ENCODE measurements at places on chromosomes 12 and 14.

DNA sequence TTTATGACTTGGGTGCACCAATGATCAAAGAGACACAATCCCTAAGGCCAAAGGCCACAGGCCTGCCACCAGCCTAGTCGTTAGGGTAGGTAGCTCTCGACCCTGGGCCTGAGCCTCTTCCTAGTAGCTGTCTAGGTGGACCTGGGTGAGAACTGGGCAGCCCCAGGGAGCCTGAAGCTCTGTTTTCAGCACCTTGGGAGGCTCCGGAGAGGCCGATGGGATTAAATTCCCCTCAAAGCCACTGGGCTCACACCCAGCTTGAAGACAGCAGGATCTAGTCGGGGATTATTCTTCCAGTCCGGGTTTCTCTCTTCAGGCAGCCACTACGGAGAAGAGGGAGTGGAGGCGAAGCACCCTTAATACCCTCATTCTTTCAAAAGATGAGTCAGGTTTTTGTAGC lies 79.8 kb downstream of the TMEM260 start:
- peak; percentile 54 for DNase-seq

- DNase-seq: no peak
Observed at GRCh38 chr14:78278464-78279250, 108.5 kb downstream of the NRXN3 start.

DNA sequence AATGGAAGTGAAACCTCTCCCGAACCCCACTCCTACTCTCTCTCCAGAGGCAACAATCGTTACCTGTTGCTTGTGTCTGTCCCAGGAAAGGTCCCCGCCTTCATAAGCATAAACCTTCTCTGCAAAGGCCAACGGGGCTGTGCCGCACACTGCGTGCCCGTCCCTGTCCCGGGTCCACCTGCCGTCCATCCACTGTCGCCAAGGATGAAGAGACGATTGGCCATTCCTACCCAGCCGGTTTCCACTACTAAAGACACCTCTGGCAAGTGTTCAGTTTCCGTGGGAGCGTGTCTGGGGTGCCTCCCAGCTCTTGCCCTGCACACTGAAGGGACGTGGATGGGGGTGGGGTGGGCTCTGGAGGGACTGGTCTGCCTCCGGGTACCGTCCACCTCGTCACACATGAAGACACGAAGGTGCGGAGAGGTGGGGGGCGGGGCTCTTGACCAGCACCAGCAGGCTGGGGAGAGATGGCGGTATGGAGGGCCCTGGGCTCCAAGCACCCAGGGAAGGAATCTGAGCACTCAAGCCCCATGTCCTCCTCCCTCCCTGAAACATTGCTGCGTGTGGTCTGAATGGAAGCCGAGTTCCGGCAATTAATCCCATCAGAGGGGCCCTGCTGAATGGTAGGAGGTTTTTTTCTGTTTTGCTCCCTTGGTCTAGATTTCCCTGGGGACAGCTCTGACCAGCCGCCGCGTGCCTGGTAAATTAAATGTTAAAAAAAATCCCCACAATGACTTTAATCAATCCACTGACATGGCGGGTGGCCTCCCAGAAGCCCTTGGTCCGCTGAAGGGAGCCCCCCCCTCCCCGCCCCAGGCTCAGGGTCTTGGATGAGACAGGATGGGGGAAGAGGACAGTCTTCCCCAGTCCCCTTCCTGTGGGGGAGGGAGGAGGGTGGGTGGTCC lies 4.1 kb upstream of the KIF26A start:
- DNase-seq: no peak

DNA sequence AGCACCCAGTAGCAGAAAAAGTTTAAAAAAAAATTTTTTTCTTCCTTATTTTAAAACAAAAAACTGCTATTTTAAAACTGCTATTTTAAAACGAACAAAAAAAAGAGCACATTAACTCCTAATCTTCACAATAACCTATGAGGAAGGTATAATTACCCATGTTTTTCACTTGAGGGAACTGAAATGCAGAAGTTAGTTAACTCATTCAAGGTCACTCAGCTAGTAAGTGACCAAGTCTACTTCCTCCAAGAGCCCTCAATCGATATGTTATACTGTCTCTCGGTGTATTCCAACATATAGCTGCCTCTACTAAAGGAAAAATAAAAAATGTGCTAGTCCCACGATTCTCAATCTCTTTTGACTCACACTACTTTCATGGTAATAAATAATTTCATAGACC lies 7.8 kb downstream of the RPAP3 start:
- no peak for DNase-seq

GRCh38 chr14:106657460-106657859 lies 1131.1 kb downstream of the TMEM121 start:
- DNase-seq: no peak

- DNase-seq: no peak
Observed at GRCh38 chr12:105547786-105548185, 217.3 kb downstream of the C12orf75 start.

DNA sequence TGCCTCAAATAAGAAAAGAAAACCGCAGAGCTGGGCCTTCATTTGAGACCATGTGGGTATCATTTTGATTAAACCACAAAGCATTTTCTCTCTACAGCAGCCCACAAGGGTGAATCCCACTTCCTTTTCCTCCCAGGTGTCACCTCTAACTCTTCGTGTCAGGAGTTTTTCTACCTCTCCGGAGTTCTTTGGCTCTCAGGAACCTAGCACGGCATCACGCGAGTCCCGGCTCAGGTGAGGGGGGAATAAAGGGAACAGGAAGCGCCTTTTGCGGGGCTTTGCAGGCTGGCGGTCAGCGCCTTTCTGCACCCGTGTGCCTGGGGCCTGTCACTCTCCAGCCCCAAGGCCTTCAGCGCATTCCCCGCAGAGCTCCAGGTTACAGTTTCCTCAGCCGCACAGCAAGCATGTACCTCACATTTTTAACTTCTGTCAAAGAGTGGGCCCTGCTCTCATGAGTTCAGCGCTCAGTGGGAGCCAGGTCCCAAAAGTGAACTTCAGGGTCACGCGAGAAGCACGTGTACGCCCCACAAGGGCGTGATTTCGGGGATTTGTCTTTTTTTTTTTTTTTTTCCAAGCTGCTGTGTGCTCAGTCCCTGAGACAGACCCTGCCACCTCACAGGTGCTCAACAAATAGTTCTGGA lies 740 bp upstream of the PRPF40B start:
- DNase-seq: peak; percentile 48

GRCh38 chr14:28163233-28163632 lies 603.4 kb upstream of the FOXG1 start:
- DNase-seq: no peak

GRCh38 chr12:9649532-9649940 lies 20.0 kb upstream of the CLEC2D start:
- peak; percentile 15 for DNase-seq

DNA sequence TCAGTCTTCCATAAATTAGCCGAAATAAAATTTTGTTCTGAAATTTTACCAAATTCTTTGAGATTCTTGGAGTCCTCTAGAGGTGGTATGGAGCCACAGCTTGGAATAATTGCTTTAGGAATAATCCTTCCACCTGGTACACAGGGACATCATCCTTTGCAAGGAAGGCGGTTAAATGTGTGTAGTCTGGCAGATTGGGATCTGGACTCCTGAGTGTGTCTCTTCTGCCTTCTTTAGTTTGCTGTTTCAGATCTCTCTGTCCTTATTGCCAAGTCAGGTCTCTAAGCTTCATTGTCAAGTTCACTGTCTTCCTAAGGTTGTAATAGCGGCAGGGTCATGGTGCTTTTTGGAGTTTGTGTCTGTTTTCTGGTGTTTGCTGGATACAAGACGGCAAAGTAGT lies 393.9 kb upstream of the RGS6 start:
- DNase-seq: no peak

DNA sequence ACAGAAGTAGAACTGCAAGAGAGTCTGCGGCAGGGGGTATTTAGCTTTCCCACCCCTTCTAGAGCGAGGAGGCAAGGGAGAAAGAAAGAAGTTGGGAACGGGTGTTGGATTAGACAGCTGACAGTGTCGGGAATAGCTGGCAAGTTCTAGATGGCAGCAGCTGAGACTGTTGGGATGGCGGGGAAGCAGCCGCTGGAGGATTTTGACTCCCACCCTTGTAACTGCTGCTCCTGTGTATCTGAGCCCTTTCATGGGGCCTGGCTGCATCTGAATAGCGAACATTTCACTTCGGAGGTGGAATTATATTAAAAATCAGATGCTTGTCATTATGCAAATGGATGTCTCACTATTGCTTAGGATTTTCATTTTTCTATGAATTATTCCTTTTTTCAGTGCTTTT lies 104.6 kb downstream of the AACS start:
- DNase-seq: no peak

DNA sequence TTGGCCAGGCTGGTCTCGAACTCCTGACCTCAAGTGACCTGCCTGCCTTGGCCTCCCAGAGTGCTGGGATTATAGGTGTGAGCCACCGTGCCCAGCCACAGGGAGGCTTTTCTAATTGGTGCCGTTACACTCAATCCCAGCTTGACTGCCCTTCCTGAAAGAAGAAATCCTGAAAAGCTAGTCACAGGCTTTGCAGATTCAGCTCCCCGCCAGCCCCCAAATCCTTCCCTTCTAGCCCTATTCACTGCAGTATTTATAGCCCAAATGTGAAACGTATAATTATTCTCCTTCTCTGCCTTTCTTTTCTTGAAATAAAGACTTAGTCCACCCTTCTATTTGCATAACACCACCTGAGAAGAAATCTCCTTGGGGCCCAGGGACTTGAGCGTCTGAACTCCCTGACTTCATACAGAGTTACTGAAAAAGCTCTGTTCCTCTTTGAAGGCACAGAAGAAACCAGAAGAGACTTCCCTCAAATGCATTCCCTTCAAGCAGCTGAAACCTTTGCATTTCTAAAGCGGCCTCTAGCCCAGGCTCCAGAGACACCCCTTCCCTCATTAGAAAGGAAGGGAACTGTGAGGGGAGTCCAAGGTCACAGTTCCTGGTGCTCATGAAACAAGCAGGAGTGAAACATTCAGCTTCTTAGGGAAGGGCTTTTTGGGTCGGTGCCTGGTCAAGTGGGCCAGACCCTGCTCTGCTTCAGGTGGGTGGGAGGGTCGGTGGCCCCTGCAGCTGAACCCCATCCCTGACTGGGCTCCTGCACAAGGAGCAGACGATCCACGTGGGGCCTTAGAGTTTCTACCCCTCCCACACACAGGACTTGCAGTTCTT lies 42.3 kb upstream of the BATF start:
- DNase-seq: peak; percentile 76

DNA sequence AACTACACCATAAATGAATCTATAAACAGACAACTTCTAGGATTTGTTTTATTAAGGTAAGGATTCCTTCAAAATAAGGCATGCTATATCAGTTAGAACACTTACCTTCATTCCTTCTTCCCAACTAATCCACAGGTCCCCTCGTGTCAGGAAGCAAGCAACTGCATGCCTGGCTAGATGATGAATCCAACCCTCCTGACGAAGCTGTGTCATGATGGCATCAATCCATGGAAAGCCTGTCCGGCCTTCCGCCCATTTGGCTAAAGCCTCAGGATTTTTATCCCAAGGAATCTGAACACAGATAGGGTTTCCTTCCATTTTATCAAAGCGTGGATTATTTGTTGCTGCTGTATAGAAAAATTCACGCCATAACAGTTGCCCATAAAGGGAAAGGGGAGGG lies 12.5 kb upstream of the MTERF2 start:
- no peak for DNase-seq

GRCh38 chr14:52987514-52987913 lies 36.7 kb upstream of the FERMT2 start:
- DNase-seq: no peak

GRCh38 chr12:101875162-101875561 lies 2.2 kb upstream of the DRAM1 start:
- no peak for DNase-seq

GRCh38 chr12:11630046-11630706 lies 19.3 kb upstream of the ETV6 start:
- no peak for DNase-seq

DNA sequence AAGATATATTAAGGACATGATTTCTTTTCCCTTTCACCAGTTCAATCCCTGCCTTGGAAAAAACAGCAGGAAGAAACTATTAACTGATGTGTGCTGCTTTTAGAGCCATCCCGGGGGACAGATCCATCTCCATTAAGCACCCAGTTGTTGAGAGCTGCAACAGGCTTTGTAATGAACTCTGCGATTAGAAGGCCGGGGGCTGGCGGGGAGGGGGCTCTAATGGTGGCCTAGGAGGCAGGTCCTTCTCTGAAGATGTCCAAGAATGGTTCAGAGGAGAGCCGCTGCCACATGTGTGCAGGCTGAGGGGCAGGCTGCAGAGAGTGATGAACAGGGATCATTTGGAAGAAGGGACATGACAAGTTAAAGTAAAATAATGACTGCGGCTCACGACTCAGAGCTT lies 67.8 kb downstream of the GALNT8 start:
- DNase-seq: no peak

GRCh38 chr12:52645982-52646381 lies 6.0 kb downstream of the KRT2 start:
- DNase-seq: no peak

GRCh38 chr12:111239235-111239634 lies 129.7 kb downstream of the PHETA1 start:
- no peak for DNase-seq

DNA sequence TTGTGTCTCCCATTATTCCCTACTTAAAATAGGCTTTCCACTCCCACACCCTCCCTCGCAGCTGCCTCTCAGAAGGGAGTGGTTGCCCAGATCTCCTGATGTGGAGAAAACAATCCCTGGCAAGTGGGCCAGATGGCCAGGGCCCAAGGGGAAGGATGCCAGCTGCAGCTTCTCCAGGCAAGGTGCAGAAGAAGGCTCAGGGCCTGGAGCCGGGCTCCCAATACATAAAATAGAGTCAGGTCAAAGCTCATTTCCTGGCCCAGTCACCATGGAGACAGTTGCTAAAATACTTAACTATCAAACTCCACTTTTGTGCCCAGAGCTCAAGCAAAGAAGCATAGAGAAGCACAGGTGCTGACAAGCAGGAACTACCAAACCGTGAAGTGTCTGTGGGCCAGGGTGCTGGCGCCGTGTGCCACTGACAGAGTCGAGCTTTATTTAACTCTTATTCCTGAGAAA lies 45.7 kb upstream of the ITPR2 start:
- no peak for DNase-seq

- DNase-seq: no peak
Observed at GRCh38 chr14:87869619-87870583, 123.1 kb downstream of the GALC start.

DNA sequence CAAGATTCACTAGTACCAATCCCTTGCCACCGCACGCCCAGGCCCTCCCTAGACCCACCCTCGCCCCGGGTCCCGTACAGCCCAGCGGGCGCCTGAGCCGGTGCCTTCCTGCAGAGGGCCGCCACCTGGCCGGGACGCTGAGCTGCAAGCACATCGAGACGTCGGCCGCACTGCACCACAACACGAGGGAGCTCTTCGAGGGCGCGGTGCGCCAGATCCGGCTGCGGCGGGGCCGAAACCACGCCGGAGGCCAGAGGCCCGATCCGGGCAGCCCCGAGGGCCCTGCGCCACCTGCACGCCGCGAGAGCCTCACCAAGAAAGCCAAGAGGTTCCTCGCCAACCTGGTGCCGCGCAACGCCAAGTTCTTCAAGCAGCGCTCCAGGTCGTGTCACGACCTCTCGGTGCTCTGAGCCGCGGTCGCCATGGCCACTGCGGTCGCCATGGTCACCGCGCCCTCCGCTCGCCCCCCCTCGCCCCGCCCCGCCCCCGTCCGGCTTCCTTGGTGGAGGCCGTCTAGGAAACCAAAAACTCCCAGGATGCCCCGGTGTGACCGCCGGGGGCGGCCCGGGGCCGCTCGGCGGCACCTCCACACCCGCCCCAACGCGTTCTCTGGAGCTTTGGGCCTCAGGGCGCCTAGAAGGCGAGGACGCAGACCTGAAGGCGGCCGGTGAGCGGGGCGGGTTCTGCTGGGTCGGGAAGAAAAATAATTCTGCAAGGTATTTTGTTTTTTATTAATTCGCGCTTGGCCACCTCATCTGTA lies 3.7 kb downstream of the REM2 start:
- no peak for DNase-seq

GRCh38 chr12:22048351-22049041 lies 2.5 kb downstream of the CMAS start:
- DNase-seq: no peak

All from HAP-1 (cell line).